Muscle of leg (tissue), 16 donors: ENCODE measurements at places on chromosomes 7 and 10. TPM values are rescaled to one million over a fixed set of nuclear protein-coding genes. Genes with fewer than 3 reads are reported as not detected.
A peak's percentile ranks its signal among the peaks of the same experiment; 100 is the strongest.

DNA sequence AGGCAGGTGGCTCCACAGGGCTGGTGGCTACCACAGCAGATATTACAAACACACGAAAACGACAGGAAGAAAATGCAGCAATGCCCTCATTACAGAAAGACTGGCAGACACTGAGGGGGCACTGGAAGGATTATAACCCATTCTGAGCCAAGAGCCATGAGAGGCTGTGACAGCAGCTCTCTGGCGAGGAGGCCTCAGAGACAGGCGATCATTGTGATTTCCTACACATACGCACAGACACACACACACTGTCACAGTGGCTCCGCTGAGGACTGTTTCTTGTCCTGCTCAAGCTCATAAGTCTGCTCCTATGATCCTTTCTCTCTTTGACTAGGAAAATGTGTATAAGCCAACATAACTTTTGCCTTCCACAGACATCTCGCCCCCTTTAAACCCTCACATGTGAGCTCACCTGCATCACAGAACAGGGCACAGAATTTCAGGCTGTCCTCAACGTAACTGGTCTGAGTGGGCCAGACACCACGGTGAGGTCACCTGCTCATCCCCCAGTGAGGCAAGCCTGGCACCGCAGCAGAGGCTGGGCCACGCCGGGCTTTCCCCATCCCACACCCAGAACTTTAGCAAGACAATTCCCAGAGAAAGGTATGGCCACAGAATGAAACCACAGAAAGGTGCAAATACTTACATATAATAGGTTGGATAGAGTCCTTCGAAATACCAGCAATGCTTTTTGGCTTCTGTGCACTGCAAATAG lies 51.7 kb downstream of the VOPP1 start:
- DNase-seq: no peak

DNA sequence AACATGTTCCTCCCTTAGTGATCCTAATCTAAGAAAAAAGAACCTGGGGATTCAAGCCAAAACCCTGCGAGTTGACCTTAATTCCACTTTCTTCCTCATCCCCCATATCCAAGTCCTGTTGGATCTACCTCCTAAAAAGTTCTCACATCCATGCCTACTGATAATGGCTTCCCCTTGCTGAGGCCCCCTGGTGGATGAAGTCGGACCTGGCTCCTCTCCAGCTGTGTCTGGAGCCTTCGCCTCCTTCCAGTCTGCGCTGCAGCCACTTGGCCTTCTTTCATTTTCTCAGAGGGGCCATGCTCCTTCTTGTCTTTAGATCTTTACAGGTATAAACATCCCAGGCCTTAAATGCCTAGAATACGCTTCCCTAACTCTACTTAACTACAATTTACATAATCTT lies 8.1 kb downstream of the PDE1C start:
- DNase-seq: peak; percentile 11

- DNase-seq: no peak
Observed at GRCh38 chr10:14875941-14876340, 2.7 kb upstream of the SUV39H2 start.

- DNase-seq: peak; percentile 51
Observed at GRCh38 chr10:62016623-62017490, 115.4 kb downstream of the ARID5B start.

DNA sequence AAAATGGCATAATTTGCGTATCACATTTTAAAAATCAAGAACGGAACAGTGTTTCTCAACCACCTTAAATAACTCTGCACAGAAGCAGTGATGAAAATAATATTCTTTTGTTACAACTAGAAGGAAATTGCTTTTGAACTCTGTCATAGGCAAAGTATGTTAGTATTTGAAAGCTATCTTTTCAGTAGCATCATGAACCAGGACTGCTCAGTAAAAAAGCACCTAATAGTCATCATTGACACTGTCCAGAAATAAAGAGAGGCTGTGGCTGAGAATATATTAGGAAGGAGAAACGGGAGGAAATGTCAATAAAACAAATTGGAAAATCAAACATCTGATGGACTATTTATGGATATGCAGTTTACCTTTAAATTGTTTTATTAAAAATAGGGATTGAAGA lies 237.2 kb upstream of the AKR1E2 start:
- no peak for DNase-seq

GRCh38 chr10:116026315-116026714 lies 246.7 kb downstream of the GFRA1 start:
- DNase-seq: no peak

GRCh38 chr7:130418306-130418705 lies 22.5 kb downstream of the CEP41 start:
- no peak for DNase-seq

DNA sequence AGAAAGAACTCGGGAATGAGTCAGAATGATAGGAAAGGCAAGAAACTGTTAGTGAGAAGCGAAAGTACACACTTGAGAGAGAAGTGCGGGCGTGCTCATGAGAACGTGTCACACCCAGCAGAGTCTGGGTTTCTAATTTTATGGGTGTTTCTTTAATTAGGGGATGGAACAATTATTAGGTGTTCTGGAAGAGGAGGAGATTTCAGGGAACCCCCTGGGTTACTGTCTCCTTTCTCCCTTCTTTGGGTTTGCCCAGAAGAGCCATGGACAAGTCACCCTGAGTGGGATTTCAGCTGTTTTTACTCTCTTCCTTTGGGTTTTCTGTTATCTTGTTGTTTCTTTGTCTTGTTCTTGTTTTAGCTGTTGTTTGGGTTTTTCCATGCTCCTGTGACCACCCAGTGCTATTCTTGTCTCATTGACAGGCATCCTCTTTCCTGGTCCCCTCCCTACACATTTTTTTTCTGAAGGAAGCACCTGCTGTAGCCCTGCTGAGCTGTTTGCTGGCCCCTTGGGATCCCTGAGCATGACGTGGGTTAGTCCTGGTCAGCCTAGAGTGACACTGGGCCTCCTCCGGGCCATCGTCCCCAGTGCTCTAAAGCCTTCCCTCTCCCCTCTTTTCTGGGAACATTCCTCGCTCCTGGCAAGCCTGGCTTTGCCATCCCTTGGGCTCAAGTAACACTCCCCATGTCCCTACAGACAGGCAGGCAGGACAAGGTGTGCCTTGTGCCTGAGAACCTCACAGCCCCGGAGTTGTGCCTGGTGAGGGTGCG lies 3.5 kb downstream of the SH2D4B start:
- peak; percentile 58 for DNase-seq

DNA sequence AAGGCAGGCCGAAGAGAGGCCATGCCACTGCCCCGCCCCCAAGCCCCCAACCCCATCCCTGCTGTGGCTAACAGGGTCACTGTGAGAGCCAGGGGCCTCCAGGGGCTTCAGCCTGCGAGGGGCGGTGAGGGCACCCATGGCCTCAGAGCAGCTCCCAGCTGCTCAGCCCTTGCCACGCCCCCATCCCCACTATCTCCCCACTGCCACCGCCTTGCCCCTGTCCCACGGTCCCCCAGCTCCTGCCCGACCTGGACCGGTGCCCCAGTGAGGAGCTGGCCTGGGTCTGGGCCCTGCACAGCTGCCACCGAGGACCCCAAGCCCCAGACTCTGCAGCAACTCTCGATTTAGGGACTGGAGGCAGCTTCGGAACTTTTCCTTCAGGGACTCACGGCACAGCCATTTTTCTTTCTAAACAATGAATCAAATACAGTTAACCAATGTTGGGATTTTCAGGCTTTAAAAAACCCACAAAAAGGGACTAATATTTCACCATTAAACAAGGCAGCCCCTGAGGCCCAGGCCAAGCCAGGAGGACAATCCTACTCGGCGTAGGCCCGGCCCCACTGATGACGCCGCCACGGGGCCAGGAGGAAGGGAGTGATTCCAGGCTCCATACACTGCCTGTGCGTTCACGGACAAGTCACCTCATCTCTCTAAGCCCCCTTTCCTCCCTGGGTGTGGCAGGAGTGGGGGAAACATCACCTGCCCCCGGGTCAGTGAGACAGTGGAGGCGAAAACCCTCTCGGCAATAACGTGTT lies 237.1 kb downstream of the ELFN1 start:
- no peak for DNase-seq

GRCh38 chr10:120217736-120218135 lies 239.3 kb upstream of the PLPP4 start:
- DNase-seq: no peak

DNA sequence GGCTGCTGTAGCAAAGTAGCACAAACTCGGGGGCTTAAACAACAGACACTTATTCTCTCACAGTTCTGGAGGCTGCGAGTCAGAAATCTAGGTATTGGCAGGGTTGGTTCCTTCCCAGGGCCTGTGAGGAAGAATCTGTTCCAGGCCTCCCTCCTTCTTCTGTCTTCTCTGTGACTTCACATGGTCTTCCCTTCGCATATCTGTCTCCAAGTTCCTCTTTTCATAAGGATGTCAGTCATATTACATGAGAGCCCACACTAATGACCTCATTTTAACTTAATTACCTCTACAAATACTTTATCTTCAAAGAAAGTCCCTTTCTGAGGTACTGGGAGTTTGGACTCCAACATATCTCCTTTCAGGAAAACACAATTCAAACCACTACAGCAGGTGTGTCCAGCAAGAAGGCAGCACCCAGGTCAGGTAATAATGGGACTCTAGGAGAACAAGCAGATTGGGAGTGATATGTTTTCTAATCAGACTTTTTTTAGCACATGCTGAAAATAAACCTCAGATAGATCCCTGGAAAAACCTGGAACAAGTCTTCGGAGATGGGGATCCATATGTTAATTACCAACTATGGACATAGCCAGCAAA lies 11.7 kb downstream of the CREB5 start:
- DNase-seq: no peak

- peak; percentile 26 for DNase-seq
Observed at GRCh38 chr10:128152741-128153580, 26.7 kb upstream of the MKI67 start.

GRCh38 chr10:131876017-131876416 lies 24.8 kb upstream of the PPP2R2D start:
- no peak for DNase-seq

DNA sequence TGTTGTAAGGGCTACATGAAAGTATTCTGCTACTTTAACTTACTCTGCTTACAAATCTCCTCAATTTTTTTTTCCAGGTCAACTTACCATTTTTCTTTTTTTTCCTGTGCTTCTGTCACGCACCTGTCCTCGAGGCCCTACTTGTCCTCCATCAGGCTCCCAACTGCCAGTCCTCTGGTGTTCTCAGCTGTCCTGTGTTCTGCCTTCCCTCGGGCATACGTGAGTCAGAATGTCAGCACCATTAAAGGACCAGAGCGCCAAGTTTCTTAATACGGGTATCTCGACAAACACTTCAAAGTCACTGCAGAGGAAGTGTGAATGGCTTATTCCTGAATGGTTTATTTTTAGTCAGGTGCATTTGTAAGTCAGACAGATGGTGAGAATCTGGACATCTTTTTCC lies at the start of gene TEX47:
TEX47 (minus strand) TSS at position 185 of the 400 bp plus-strand sequence. CDS start 795 bp downstream, outside the sequence.
- DNase-seq: no peak

DNA sequence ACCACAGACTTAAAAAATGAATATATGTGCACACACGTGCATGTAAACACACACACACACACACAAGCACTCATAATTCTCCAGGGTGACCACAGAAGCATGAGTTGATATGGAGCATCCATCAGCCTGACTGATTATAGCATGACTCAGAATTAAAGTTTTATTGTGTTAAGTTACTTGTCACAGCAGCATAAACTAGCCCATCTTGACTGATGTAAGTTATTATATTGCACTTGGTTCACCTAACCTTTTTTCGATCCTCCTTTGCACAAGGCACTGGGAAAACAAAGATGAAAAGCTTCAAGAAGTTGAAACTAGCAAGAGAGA lies 18.8 kb upstream of the SLC35G1 start:
- no peak for DNase-seq

GRCh38 chr7:157271315-157271990 lies 65.4 kb upstream of the DNAJB6 start:
- DNase-seq: no peak

DNA sequence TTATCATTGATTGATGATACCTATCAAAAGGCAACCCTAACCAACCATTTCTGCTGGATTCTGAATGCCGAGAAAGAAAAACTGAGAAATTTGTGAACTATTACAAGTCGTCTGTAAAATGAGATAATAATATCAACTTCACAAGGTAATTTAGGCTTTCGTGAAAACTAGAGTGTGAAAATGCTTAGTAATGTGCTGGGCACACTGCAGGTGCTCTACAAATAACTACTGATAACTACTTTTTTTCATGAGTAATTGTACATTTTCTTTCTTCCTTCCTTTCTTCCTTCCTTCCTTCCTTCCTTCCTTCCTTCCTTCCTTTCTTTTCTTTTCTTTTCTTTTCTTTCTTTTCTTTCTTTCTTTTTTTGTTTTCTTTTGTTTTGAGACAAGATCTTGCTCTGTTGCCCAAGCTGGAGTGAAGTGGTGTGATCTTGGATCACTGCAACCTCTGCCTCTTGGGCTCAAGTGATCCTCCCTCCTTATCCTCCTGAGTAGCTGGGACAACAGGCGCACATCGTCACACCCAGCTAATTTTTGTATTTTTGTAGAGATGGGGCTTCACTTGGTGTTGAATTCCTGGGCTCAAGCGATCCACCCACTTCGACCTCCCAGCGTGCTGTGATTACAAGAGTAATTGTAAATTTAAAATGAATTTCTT lies 42.9 kb downstream of the BMPR1A start:
- no peak for DNase-seq

DNA sequence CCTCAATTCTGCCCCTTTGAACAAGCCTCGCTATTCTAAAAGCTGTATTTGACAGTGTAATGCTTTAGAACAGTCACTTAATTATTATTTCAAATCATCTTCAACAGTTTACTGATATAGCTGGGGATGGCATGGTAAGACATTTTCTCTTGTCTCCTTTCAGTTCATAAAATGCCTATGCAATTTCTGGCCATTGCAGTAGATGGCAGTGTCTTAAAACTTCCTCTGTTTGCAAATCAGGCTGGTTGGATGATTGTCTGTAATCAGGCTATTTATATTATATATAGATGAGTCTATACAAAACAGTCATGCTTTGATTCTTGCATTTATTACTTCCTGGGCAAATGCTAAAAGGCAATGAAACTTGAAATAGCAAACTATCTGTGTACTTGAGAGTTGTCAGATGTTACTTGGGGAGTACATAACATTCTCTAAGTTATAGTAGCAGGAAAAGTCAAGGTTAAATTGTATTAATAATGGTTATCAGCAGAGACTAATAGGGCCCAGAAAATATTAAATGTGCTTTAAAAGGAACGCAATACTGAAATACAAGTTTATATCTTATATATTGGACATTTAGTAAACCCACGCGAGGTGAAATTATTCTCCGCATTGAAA lies 55.5 kb upstream of the LHFPL3 start:
- DNase-seq: peak; percentile 11

- peak; percentile 52 for DNase-seq
Observed at GRCh38 chr7:452226-452751, 67.4 kb downstream of the PDGFA start.

GRCh38 chr7:118158766-118159165 lies 25.2 kb upstream of the LSM8 start:
- no peak for DNase-seq

GRCh38 chr10:109902992-109903947 lies 20.0 kb downstream of the XPNPEP1 start:
- peak; percentile 66 for DNase-seq

- no peak for DNase-seq
Observed at GRCh38 chr7:106814887-106815286, 50.2 kb upstream of the PIK3CG start.

- peak; percentile 92 for DNase-seq
Observed at GRCh38 chr7:47179812-47180515, 401.9 kb downstream of the TNS3 start.

The ZNF239 gene
- polyA plus RNA-seq: 5.7 TPM

The AKR1C4 gene
- polyA plus RNA-seq: not detected

The TFR2 gene
- 1.4 TPM for polyA plus RNA-seq

The NOC3L gene
- 14.1 TPM for polyA plus RNA-seq

The MSMB gene
- polyA plus RNA-seq: not detected

The NKX1-2 gene
- not detected for polyA plus RNA-seq

The SPDYE11 gene
- polyA plus RNA-seq: 0.65 TPM

The THSD7A gene
- polyA plus RNA-seq: 3.0 TPM

The MYL7 gene
- polyA plus RNA-seq: 5.1 TPM

The TRDMT1 gene
- 7.1 TPM for polyA plus RNA-seq

The CCL26 gene
- 1.6 TPM for polyA plus RNA-seq

The AS3MT gene
- polyA plus RNA-seq: 12.1 TPM

The MMD2 gene
- 0.07 TPM for polyA plus RNA-seq

The TMEM213 gene
- 0.14 TPM for polyA plus RNA-seq
